GM23248 (cell line): ENCODE measurements at places on chromosomes 1 and 21. TPM values are rescaled to one million over a fixed set of nuclear protein-coding genes. Genes with fewer than 3 reads are reported as not detected.

DNA sequence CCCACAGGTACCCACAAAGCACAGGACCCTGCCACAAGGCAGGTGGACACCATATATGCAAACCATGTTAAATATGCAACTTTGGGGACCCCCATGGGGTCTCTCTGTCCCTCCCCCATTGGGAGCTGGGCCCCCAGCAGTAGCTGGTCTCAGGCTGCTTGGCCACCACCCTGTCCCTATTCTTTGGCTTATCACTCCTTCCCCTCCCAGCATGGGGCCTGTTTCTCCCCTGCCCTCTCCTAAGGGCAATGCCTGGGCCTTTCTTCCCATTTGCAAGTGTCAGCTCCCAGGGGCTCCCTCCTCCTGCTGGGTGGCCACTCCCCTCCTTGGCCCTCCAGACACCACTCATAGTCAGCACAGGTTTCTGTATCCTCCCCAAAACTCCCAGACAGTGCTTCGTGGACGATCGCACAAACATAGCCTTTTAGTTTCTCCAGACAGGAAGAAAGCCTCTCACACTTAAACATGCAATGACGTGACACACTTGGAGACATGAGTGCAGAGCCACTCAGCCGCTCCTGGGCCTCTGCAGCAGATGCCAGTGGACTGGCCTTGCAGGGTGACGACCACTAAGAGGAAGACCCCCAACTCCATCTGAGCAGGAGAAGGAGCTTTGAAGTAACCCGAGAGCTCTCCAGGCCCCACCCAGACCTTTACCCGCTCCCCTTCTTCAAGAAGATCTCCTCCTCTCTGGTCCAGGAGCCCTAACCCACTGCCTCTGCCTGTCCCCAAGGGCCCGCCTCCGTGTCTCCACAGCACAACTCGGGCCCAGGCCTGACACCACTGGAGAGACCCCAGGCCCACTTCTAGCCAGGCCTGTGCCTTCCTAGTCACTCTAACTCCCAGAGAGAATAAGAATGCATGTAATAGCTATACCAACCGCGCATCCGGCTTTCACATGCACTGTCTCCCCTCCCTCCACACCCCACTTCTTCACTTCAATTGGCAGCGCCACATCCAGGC lies 22.9 kb downstream of the CITED4 start:
- DNase-seq = no peak
- no peaks in the 10 kb centered on the region for H3K36me3 ChIP-seq
- H3K27me3 ChIP-seq = peaks cover 29% of the 10 kb centered on the region
- no peak overlapping the region for H3K27ac ChIP-seq

- H3K27me3 ChIP-seq = no peaks in the 10 kb centered on the region
- no peak overlapping the region for H3K4me3 ChIP-seq
- H3K4me1 ChIP-seq = peaks cover 24% of the 10 kb centered on the region
- peak; percentile 11 for DNase-seq
Measured at GRCh38 chr1:244962130-244962529, 97.8 kb upstream of the HNRNPU start.

DNA sequence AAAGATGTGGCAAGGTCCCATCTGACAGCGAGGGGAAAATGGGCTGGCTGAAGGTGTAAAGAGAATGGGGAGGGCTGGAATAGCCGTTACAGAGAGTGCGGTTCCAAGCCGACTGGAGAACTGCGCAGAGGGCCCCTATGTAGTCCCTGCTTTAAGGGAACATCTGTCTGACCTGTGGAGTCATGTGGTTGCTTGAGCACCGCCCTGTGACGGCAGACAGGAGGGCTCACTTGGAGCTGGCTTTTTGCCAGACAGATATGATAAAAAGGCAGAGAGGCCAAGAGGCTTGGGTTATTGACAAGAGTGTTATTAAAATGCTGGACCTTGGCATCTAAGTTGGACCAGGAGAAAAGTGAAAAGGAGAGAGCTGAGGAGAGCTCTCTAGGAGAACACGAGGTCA lies 5.9 kb upstream of the PTPRF start:
- no peak for DNase-seq
- H3K4me3 ChIP-seq = no peak overlapping the region
- no peaks in the 10 kb centered on the region for H3K27me3 ChIP-seq
- no peaks in the 10 kb centered on the region for H3K36me3 ChIP-seq
- no peak overlapping the region for H3K27ac ChIP-seq
- 0 out of 2 replicates have a peak, but pooled peaks cover 8% of the 10 kb centered on the region for H3K4me1 ChIP-seq

DNA sequence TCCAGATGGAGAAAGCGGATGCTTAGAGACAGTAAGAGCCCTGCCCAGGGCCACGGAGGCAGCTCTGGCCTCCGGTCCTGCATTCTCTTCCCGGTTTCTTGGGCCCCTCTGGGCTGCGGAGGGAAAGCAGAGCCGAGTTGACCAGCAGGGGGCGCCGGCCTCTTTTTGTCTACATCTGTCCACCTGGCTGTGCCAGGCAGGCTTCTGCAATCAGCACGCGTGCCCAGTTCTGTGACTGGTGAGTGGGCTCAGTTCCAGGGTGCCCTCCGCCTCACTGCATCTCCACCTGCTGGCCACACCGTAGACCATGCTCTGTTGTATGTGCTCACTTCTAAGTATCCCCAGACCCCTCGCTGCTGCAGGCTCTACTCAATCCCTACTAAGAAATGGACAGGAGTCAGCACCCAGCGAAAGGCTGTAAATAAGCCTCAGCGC lies 6.7 kb upstream of the HUNK start:
- no peaks in the 10 kb centered on the region for H3K4me1 ChIP-seq
- H3K27ac ChIP-seq = no peak overlapping the region
- DNase-seq = peak; percentile 88
- peaks cover 12% of the 10 kb centered on the region for H3K27me3 ChIP-seq

DNA sequence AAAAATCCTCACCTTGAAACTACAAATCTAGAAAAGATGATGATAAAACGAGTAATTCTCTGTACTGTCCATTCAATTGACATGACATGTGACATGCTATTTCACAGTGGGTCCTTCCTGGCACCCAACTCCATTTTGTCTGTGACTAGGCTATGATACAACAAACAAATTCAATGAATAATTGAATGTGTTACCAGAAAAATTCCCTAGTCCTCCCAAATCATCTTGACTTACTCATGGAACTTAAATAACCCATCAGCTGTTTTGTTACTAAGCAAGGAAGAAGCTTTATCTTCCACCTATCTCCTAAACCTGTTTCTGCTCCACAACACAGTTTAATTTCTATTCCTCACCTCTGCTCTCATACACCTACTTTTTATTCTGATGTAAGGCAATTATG lies 30.4 kb downstream of the B3GALNT2 start:
- H3K36me3 ChIP-seq = peaks cover 10% of the 10 kb centered on the region; the same call in 1 of the 2 replicates
- H3K27ac ChIP-seq = no peak overlapping the region
- no peaks in the 10 kb centered on the region for H3K27me3 ChIP-seq
- no peak overlapping the region for H3K4me3 ChIP-seq

- peak; percentile 68 for DNase-seq
- H3K27me3 ChIP-seq = no peaks in the 10 kb centered on the region
- peak overlapping the region; percentile 98 for H3K27ac ChIP-seq
- H3K4me1 ChIP-seq = peaks cover 67% of the 10 kb centered on the region
Measured at GRCh38 chr1:24020025-24020424, 39.9 kb upstream of the SRSF10 start.

DNA sequence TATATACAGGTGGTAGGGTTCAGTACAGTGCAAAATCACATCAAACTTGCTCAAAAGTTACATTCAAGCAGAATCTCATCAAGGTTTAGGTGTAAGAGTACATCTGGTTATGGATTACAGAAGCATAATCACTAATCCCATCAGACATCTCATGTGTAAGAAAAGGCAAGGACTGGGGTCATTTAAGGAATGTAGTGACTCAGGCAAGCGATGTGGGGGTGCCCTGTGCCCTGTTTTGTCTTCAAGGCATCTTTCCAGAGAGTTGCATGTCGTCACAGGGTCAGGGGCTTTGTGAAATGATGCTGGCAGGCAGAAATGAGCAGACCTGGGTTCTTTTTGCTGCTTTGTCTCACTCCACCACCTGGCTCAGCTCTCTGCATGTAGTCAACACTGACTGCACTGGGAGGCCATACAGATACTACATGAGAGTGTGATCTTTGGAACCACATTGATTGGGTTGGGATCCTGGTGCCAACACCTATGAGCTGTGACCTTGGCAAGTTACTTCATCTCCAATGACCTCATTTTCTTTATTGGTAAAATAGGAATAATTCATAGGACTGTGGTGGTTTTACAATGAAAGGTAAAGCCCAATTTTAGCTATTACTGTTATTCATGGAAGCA lies 8.2 kb upstream of the HHIPL2 start:
- H3K36me3 ChIP-seq = peaks cover 9% of the 10 kb centered on the region; the same call in 1 of the 2 replicates
- no peaks in the 10 kb centered on the region for H3K27me3 ChIP-seq
- DNase-seq = no peak
- peaks cover 4% of the 10 kb centered on the region; the same call in 1 of the 2 replicates for H3K4me1 ChIP-seq
- no peak overlapping the region for H3K4me3 ChIP-seq

DNA sequence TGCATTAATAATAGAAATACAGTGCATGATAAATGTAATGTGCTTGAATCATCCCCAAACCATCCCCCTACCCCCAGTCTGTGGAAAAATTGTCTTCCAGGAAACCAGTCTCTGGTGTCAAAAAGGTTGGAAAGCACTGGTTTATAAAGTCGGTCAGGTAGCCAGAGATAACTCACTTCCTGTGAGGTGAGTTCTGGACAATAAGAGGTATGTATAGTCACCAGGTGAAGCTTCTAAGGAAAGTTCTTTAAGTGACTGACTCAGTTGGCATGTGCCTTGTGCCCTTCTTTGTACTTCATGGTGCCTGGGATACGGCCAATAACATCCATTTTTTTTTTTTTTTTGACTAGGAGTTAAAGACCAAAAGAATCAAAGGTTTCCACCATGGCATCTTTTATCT lies 103.7 kb downstream of the GPATCH2 start:
- no peak overlapping the region for H3K4me3 ChIP-seq
- peaks cover 38% of the 10 kb centered on the region for H3K4me1 ChIP-seq
- no peaks in the 10 kb centered on the region for H3K36me3 ChIP-seq
- no peaks in the 10 kb centered on the region for H3K27me3 ChIP-seq

GRCh38 chr1:39089931-39090521 lies 63.9 kb downstream of the NDUFS5 start:
- H3K4me3 ChIP-seq = no peak overlapping the region
- no peaks in the 10 kb centered on the region for H3K36me3 ChIP-seq
- H3K27me3 ChIP-seq = no peaks in the 10 kb centered on the region
- H3K27ac ChIP-seq = peak overlapping the region; percentile 56

DNA sequence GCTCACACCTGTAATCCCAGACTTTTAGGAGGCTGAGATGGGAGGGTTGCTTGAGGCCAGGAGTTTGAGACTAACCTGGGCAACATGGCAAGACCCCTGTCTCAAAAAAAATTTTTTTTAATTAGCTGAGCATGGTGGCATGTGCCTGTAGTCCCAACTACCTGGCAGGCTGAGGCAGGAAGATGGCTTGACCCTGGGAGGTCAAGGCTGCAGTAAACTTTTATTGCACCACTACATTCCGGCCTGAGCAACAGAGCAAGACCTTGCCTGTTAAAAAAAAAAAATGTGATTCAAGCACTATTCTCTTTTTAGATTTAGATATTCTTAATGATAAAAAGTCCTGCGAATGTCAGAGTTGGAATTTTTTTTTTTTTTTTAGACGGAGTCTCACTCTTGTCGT lies 102.5 kb upstream of the L1TD1 start:
- H3K36me3 ChIP-seq = no peaks in the 10 kb centered on the region
- no peak overlapping the region for H3K27ac ChIP-seq
- no peak overlapping the region for H3K4me3 ChIP-seq
- no peaks in the 10 kb centered on the region for H3K4me1 ChIP-seq
- no peak for DNase-seq

DNA sequence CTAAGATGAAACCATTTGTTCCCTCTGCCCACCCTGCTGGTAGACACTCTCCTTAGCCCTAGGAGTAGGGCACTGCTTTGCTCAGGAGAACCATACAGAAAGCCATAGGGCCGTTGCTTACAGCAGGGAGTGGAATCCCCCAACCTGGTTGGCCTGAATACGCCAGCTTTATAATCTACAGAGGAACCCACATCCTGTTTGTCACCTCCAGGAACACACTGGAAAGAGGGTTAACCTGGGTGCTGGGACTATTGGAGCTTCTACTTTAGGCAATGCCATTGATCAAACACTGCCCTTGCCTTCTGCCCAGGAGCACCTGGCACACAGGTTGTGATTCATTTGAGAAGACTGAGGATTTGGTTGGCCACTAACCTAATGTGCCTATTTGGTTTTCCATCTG lies 124.8 kb downstream of the TNR start:
- H3K4me1 ChIP-seq = no peaks in the 10 kb centered on the region
- no peaks in the 10 kb centered on the region for H3K36me3 ChIP-seq
- no peak for DNase-seq
- no peaks in the 10 kb centered on the region for H3K27me3 ChIP-seq
- H3K4me3 ChIP-seq = no peak overlapping the region
- no peak overlapping the region for H3K27ac ChIP-seq

DNA sequence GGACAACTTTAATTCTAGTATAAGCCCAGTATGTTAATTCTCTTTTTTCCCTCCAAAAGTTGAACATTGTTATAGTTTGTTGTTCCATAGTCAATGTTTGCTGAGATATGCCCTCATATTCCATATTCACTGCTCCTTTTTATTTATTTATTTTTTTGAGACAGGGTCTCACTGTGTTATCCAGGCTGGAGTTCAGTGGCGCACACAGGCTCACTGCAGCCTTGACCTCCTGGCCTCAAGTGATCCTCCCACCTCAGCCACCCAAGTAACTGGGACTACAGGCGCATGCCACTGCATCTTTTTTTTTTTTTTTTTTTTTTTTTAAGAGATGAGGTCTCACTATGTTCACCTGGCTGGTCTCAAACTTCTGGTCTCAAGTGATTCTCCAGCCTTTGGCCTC lies 38.7 kb downstream of the GFI1 start:
- no peak for DNase-seq
- H3K27me3 ChIP-seq = no peaks in the 10 kb centered on the region
- H3K36me3 ChIP-seq = no peaks in the 10 kb centered on the region
- H3K4me1 ChIP-seq = peaks cover 12% of the 10 kb centered on the region

GRCh38 chr1:209583408-209583807 lies at the start of gene CAMK1G:
TSS of gene CAMK1G (plus strand) at chr1:209583714. CDS start at chr1:209594984, 11,270 bp downstream.
- no peaks in the 10 kb centered on the region for H3K36me3 ChIP-seq
- H3K27ac ChIP-seq = no peak within 1 kb of the TSS
- peak; percentile 78 for DNase-seq
- H3K4me1 ChIP-seq = peaks cover 8% of the 10 kb centered on the region; the same call in 1 of the 2 replicates
- H3K27me3 ChIP-seq = peaks cover 29% of the 10 kb centered on the region

- H3K27me3 ChIP-seq = no peaks in the 10 kb centered on the region
- peak overlapping the region; percentile 27 for H3K27ac ChIP-seq
- H3K36me3 ChIP-seq = no peaks in the 10 kb centered on the region
- peak; percentile 82 for DNase-seq
Measured at GRCh38 chr1:101137144-101138126, 99.4 kb upstream of the S1PR1 start.

DNA sequence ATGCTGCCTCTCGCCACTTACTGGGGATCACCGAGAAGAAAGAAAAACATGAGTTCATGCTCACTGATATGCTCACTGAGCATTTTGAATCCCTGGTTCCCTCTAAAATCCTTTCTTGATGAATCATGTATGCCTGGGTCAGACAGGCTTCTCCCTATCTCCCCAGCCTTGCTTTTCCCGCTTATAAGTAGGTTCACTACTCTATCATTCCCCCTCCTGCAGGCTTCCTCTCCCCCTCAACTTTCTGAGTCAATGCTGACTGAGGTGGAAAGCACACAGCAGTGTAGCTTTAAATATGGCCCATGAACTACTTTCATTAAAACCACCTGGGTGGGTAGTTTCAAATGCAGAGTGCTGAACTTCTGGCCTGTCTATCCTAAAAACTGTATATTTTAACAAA lies 41.7 kb downstream of the FMO4 start:
- no peak overlapping the region for H3K4me3 ChIP-seq
- 0 out of 2 replicates have a peak, but pooled peaks cover 4% of the 10 kb centered on the region for H3K27me3 ChIP-seq
- no peaks in the 10 kb centered on the region for H3K36me3 ChIP-seq
- DNase-seq = no peak
- no peaks in the 10 kb centered on the region for H3K4me1 ChIP-seq

Gene MPZ
- 0.11 TPM in 1 of 2 replicates, not detected in the other for total RNA-seq

Gene TSEN15
- total RNA-seq = 52.0 and 65.3 TPM in 2 replicates

Gene CRYAA
- total RNA-seq = not detected in 2 replicates

Gene SH2D2A
- not detected in 2 replicates for total RNA-seq

Gene NUDC
- 34.9 and 50.0 TPM in 2 replicates for total RNA-seq

Gene TNN
- total RNA-seq = not detected in 2 replicates

Gene IQGAP3
- 12.5 and 14.7 TPM in 2 replicates for total RNA-seq

Gene GJC2
- 0.54 and 2.7 TPM in 2 replicates for total RNA-seq

Gene HSPG2
- total RNA-seq = 407 and 458 TPM in 2 replicates
